ENCODE measurements at places on chromosomes 16 and 17.

GRCh38 chr16:49084628-49085390 lies 196.8 kb downstream of the CBLN1 start:
- no peak for DNase-seq

DNA sequence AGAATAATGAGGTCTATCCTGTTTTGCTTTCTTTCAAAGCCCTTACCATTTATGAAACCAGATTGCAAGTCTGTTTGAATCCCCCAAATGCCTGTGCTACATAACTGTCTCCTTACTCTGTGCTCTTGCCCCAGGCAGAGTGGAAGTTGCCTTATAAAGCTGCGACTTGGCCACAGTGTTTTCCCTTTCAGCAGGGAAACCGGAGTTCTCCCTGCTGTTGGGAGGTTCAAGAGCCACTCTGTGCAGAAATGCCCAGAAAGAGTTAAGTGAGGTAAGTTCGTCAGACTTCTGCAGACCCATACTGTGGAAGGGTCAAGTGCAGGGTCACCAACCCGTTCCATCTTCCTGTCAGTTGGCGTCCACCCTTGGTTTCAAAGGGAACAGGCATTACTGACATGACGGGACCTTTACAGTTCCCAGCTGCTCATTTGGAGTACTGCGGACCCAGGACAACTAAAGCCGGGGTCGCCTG lies 508.9 kb downstream of the WWOX start:
- no peak for DNase-seq

GRCh38 chr17:7651665-7652387 lies 1.1 kb downstream of the ATP1B2 start:
- no peak for DNase-seq

- DNase-seq = no peak
Observed at GRCh38 chr17:57269052-57269451, 12.7 kb downstream of the MSI2 start.

DNA sequence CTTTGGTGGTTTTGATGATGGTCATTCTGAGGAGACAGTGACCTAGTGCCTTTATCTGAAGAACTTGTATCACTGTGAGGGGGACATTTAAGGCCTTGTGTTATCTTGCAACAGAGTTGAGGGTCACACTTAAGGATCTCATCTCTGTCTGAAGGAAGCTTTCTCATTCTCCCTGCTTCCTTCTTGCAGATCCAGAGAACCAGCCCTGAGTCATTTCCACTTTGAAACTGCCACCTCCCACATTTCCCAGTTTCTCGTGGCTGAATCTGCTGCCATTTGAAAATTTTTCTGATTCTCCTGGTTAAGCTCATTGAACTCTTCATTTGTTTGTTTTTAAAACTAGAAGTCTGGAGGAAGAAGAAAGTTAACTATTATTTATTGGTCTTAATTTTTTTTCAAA lies 190.2 kb upstream of the CDH11 start:
- no peak for DNase-seq

GRCh38 chr17:74276541-74277009 lies 2.5 kb downstream of the DNAI2 start:
- no peak for DNase-seq

- DNase-seq = no peak
Observed at GRCh38 chr17:75390982-75391381, 14.5 kb downstream of the GRB2 start.

- DNase-seq = no peak
Observed at GRCh38 chr17:298791-299450, 53.7 kb downstream of the RPH3AL start.

GRCh38 chr16:71700831-71701230 lies 23.7 kb downstream of the PHLPP2 start:
- DNase-seq = no peak

DNA sequence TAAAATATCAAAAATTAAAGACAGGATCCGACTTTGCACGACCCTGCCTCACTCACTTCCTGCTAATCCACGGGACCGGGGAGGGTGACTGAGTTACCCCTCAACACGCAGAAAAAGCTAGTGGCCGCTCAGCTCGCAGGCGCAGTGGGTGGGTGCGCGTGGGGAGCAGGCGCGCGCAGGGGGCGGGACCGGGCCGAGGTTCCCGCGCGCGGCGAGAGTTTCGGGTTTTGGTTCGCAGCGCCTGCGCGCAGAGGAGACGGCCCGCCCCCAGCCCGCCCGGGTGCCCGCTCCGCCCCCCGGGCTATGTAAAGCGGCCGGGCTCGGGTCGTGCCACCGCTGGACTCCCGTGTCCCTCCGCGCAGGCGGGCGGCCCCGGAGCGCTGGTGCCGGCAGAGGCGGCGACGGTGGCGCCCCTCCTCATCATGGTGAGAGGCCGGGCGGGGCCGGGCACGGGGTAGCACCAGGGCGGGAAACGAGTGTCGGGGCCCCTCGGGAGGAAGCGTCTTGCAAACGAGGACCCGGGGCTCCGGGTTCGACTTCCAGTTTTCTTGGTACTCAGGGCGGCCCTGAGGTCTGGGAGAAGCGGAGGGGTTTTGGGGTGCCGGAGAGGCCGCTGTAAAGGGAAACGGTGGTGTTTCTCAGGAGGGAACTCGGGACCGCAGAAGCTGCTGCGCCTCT lies at the start of gene CNP:
CNP (plus strand) TSS at position 333 of the 678 bp plus-strand sequence; CDS start at position 423, 90 bp downstream.
- DNase-seq = peak; percentile 89

DNA sequence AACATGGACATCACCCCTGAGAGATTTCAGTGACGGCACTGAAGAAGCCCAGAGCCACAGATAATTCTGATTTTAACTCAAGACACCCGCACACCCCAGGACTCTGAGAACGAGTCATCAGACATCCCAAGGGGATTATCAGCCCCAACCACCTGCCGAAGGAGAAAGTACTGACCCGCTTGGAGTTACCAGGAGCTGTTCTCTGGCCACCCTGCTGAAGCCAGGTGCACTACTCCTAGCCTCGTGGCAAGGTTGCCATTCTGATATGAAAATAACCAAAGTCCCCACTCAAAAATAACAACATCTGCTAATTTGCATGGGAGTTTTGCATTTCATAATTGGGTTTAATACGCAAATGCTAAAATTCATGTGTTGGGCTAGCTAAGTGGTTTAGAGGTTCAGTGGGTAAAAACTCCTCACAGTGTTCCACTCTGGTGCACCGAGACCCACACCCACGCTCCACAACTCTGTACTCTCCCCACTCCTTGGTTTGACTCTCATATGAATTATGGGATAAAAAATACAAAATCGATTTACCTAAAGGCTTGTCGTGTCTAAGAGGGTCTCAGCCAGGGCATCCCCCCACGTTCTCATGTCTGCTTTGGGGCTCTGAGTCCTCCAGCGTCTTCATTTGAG lies 143.0 kb upstream of the NOL11 start:
- DNase-seq = no peak
